ENCODE measurements at places on chromosomes 12 and 14.

DNA sequence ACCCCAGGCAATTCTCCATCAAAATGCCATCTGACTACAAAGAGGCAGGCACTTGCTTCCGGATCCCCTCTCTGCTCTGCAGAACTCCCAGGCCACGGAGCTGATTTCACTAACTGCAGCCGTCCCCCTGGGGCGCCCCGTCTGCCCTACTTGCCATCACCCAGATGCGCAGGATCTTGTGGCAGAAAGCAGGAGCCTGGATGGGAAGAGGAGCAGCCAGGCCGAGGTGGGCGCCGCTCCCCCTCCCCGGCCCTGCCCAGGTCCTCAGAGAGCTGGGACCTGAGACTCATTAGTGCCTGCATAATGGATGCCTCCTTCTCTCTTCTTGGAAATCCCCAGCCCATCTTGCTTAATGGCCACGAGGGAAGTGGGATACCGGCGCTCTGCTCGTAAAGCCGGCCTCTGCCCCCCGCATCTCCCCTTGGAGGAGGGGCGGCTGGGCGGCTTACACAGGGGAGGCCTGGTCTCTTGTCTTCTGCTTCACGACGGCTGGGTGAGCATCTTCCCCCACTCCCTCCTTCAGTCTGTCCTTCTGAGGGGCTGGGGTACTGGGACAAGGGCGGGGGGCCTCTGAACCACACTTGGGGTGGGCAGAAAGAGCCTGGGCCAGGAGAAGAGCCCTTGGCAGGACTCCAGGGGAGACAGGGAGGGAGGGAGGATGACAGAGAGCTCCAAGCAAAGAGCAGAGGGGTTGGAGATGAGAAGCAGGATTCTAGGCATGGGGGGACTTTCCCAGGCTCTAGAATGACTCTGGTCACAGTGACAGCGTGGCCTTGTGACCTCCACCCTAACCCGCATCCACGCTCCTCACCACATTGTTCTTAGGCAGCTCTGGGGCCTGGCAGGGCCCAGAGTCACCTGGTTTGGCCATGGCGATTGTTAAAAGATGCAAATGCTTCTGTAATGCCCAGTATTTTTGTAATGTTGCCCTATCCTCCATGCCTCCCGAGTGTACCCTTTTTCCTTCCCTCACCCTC lies 19.4 kb upstream of the EML1 start:
- no peak for DNase-seq

DNA sequence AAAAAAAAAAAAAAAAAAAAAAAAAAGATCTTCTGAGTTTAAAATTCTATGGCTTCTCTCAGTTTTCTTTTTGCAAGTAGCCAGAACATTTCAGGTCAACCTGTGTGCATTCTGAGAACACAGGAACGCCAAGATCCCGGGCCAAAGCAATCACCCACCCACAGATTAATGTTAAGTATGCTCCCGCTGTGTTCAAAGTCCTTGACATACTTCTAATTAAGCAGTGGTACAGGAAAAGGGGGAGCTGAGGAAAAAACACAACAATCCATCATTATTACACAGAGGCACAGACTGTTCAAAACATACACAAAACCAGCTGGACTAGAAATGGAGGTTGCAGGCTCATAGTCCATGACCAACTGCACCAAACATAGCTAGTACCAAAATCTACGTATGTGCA lies 2.8 kb downstream of the FBXO21 start:
- DNase-seq: no peak

DNA sequence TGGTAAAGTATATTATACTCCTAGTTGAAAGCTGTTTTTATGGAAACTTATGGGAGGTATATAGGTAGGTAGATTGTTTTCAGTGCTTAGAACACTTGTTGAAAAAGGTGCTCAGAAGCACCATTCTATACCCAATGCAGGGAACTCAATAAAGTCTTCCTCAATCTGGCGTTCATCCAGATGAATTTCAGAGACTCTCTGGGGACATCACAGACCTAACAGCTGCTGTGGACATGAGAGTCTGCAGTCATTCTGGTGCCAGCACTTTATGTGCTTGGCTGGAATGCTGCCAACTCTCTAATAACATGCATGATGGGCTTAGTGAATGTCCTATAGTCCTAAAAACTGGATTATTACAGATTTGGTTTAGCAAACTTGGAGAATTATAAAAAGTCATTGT lies 115.9 kb downstream of the NTN4 start:
- no peak for DNase-seq

GRCh38 chr14:92861856-92862745 lies 60.8 kb upstream of the CHGA start:
- no peak for DNase-seq
